ENCODE measurements at places on chromosomes 3 and 15.
A peak's percentile ranks its signal among the peaks of the same experiment; 100 is the strongest.

DNA sequence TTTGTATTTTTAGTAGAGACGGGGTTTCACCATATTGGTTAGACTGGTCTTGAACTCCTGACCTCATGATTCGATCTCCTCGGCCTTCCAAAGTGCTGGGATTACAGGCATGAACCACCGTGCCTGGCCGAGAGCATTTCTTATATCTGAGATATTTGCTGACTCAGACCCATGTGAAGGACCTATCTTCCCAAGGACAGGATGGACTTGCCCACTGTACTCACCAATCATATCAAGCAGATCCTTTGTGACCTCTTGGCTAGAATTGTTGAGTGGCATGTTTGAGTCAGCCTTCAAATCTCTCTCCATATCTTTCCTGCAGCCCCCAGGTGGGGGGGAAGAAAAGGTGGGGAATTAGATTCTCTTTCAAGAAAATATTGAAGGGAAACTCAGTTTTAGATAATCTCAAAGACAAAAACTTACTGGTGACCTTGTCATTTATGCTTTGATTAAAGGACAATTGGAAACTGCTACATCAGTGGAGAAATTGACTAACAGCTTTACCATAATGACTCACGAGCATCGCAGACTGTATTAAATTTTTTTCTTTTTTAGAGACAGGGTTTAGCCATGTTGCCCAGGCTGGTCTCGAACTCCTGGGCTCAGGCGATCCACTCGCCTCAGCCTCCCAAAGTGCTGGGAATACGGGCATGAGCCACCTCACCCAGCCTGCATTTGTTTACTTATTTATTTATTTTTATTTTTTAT is 3.1 kb downstream of the C3orf62 start:
- no peak overlapping the region for H3K4me3 ChIP-seq
- no peak overlapping the region for H3K27ac ChIP-seq
- DNase-seq: no peak
- no peaks in the 10 kb centered on the region for H3K27me3 ChIP-seq
- H3K4me1 ChIP-seq: peaks cover 6% of the 10 kb centered on the region

GRCh38 chr15:97995881-97996603 is 35.5 kb downstream of the ARRDC4 start:
- no peaks in the 10 kb centered on the region for H3K4me1 ChIP-seq
- no peaks in the 10 kb centered on the region for H3K27me3 ChIP-seq
- no peaks in the 10 kb centered on the region for H3K36me3 ChIP-seq
- DNase-seq: no peak
- no peak overlapping the region for H3K4me3 ChIP-seq

DNA sequence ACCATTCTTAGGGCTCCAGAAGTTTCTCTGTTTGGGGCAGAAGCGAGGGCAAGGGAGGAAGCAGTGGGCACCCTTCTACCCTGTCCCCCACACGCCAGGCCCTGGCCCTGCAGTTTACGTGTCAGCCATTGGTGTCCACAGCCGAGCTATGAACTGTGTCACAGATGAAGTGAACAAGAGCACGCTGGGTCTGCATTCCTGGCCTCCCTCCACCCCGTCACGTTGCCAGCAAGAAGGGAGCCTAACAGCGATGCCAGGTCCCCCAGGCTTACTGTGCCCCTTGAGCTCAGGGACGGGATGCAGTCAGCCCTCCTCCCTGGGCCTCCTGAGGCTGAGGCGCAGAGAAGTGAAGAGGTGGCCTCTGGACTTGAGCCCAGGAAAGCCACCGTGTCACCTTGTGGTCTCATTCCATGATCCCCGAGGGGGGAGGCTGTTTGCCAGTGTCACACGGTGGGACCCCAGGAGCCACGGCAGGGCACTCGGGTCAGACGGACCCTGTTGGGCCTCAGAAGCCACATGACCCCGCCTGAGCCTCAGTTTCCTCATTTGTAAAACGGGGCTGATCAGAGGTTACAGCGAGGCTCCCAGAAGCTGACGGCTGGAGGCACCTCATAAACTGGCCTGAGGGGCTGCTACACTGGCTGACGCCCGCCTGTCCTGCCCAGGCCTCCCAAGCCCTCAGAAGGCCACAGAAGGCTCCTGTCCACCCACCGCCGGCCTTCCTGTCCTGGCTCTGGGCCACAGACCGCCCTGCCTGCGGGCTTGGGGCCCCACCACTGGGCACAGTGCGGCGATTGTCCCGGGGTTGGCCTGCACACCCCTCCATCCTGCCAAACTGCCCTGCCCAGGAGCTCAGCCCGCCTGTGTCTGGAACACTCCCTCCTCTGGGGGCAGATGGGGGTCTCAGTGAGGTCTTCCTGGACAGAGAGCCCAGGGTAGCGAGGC is 18.6 kb downstream of the IQSEC1 start:
- H3K27me3 ChIP-seq: no peaks in the 10 kb centered on the region
- no peak for DNase-seq
- H3K4me3 ChIP-seq: no peak overlapping the region
- no peaks in the 10 kb centered on the region for H3K36me3 ChIP-seq
- H3K27ac ChIP-seq: peak overlapping the region; percentile 35

GRCh38 chr3:62467966-62468722 is 94.8 kb upstream of the FEZF2 start:
- H3K27me3 ChIP-seq: no peaks in the 10 kb centered on the region
- H3K4me1 ChIP-seq: peaks cover 2% of the 10 kb centered on the region
- H3K4me3 ChIP-seq: no peak overlapping the region
- no peaks in the 10 kb centered on the region for H3K36me3 ChIP-seq
- no peak overlapping the region for H3K27ac ChIP-seq

GRCh38 chr3:138511945-138512344 is 77.5 kb downstream of the ESYT3 start:
- H3K4me1 ChIP-seq: no peaks in the 10 kb centered on the region
- no peak for DNase-seq
- H3K36me3 ChIP-seq: peaks cover 6% of the 10 kb centered on the region
- no peak overlapping the region for H3K4me3 ChIP-seq
- H3K27me3 ChIP-seq: no peaks in the 10 kb centered on the region

- no peaks in the 10 kb centered on the region for H3K4me1 ChIP-seq
- no peak overlapping the region for H3K27ac ChIP-seq
- no peak for DNase-seq
- H3K36me3 ChIP-seq: no peaks in the 10 kb centered on the region
Measured at GRCh38 chr3:135907422-135908165, 57.9 kb upstream of the PPP2R3A start.

DNA sequence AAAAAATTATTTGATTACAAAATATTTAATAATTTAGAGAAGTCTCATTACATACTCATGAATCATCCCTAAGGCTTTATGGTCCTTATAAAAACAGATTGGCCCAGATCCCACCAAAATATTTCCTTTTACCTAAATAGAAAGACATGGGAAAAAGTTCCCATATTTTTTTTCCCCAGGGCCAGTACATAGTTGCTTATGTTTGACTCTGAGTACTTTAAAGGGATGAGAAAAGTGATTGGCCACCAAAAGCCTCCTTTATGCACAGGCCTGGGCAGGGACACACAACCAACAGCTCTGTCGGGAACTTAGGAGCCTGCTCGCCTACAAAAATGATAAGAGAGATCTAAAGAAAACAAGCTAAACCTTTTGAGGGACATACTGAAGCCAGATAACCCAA is 22.3 kb downstream of the KCNAB1 start:
- no peaks in the 10 kb centered on the region for H3K27me3 ChIP-seq
- DNase-seq: no peak
- H3K4me1 ChIP-seq: no peaks in the 10 kb centered on the region
- no peaks in the 10 kb centered on the region for H3K36me3 ChIP-seq

GRCh38 chr3:193451902-193452301 is 73.3 kb upstream of the ATP13A5 start:
- H3K4me1 ChIP-seq: no peaks in the 10 kb centered on the region
- no peak overlapping the region for H3K27ac ChIP-seq
- H3K36me3 ChIP-seq: no peaks in the 10 kb centered on the region
- H3K27me3 ChIP-seq: no peaks in the 10 kb centered on the region
- DNase-seq: no peak

DNA sequence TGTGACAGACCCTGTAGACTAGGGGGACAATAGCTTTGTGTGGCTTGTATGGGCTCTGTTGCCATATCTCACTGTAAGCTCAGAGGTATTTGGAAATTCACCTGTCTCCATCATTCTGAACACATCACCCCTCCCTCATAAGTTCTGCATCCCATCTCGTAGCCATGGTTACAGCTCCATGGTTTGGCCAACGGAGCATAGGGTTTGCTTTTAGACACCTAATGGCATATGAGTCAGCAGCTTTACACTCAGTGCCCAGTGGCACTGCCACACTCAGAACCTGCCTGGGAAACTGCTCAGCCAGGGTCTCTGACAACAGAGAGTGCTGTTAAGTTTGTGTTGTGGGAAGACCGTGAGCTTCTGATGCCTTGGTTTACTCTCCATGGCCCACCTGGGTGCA is 67.3 kb downstream of the CCK start:
- peaks cover 60% of the 10 kb centered on the region for H3K36me3 ChIP-seq
- H3K4me3 ChIP-seq: no peak overlapping the region
- DNase-seq: no peak
- H3K27me3 ChIP-seq: no peaks in the 10 kb centered on the region
